T-cell (primary cell): ENCODE measurements at places on chromosomes 7 and 10.

- no peak for DNase-seq
Observed at GRCh38 chr10:130398090-130398994, 262.2 kb downstream of the GLRX3 start.

GRCh38 chr7:2209146-2209960 lies 23.4 kb downstream of the MAD1L1 start:
- DNase-seq = peak; percentile 21

GRCh38 chr7:73520673-73521635 lies 1.1 kb downstream of the BAZ1B start:
- no peak for DNase-seq

- DNase-seq = no peak
Observed at GRCh38 chr10:15313047-15313446, 58.0 kb downstream of the FAM171A1 start.

- peak; percentile 56 for DNase-seq
Observed at GRCh38 chr7:151251689-151252560, 3.4 kb upstream of the SMARCD3 start.

- no peak for DNase-seq
Observed at GRCh38 chr10:34576797-34577196, 238.3 kb downstream of the PARD3 start.

GRCh38 chr10:35328404-35329037 lies 7.8 kb upstream of the CCNY start:
- no peak for DNase-seq

- peak; percentile 63 for DNase-seq
Observed at GRCh38 chr10:80487791-80488538, 33.9 kb downstream of the TSPAN14 start.

GRCh38 chr10:73828161-73828560 lies 16.8 kb upstream of the NDST2 start:
- no peak for DNase-seq

GRCh38 chr7:157021071-157021870 lies 10.8 kb upstream of the MNX1 start:
- no peak for DNase-seq

DNA sequence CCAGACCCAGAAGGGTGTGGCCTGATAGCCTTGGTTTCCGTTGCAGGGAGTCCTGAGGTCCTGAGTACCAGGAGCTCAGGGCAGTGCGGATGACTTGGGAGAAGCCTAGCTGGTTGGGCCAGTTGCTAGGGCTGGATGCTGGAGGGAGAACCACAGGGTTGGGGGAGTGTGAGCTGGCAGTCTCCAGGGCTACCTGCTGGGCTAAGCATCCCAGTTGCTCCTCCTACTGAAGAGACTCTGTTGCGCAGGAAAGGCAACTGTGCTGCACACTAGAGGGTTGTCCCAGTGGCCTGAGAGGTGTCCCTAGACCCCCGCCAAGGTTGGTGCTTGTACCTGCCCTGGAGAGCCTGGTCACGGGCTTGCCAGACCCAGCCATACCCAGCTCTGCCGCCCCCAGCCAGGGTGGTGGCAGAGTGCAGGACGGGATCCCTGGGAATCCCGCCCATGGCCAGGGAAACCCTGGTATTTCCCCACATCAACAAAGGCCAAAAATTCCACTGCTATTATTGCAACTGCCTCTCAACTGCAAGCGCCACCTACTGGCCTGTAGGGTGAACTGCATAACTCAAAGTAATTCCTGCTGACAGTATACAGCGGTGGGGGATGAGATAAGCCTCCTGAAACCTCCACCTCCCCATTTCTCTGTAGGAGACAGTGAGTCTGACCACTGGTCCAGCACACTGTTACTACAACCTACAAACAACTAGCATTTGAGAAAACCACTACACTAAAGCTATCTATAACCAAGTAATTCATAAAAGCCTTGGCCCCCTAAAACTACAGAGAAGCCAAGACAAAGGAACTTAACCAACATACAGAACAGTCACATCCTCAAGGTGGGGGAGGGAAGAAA lies 67.6 kb upstream of the DDC start:
- DNase-seq = peak; percentile 62
